ENCODE measurements at places on chromosomes 2 and 18.

DNA sequence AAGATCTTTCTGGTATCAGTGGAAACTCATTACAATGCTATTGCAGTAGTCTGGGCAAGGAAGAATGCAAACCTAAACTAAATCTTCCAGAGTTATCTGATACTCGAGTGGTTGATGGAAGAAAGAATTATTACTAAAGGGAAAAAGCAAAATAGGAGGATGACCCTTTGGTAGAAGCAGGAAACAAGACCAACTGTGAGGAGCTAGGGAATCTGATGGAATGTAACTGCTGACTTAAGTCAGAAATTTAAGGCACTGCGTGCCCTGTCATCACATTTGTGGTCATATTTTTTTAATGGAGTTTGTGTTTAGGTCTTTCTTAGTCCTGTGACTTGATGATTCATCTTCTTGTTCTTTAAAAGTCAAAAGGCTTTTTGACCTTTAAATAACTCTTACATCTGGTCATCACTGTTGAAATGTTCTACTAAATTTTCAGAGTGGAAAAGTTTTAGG is 36.5 kb upstream of the ARMC9 start:
- DNase-seq: peak; percentile 98

- no peak for DNase-seq
These were observed 1.1 kb upstream of the SMYD1 start for GRCh38 chr2:88066543-88066942.

DNA sequence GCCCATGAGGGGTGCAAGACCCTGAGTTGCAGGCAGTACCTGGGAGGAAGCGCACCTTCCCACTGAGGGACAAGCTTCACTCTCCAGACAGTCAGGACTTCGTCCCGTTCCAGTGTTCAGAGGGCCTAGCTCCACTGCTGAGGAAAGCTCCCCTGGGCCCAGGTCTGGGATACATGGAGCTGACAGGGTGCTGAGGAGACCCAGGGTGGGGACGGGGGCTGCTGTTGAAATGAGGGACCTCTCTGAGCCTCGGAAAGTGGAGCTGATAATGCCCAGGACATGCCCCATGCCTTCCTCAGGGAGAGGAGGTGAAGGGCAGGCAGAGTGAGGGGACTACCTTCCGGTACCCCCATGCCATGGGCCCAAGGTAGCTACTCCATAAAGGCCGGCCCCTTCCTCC is 169.2 kb upstream of the MYCN start:
- DNase-seq: no peak

DNA sequence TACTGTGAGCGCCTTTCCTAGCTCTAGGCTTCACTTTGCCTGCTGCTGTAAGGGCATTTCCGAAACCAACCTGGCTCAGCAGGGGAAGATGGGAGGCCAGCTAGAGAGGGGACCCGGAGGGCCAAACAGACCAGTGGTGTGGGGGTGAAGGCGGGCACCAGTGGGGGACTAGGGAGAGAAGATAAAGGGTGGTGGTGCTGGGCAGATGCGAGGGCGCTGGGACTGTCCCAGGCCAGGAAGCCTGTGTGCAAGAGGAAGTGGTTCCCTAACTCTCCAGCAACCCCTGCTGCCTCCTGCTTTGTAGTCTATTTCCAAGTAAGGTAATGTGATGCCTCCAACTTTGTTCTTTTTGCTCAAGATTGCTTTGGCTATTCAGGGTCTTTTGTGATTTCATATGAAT is 73.1 kb downstream of the DNAH7 start:
- no peak for DNase-seq

GRCh38 chr2:165369131-165369897 is 100.2 kb upstream of the CSRNP3 start:
- no peak for DNase-seq

GRCh38 chr2:75031171-75031570 is 72.7 kb downstream of the POLE4 start:
- no peak for DNase-seq

DNA sequence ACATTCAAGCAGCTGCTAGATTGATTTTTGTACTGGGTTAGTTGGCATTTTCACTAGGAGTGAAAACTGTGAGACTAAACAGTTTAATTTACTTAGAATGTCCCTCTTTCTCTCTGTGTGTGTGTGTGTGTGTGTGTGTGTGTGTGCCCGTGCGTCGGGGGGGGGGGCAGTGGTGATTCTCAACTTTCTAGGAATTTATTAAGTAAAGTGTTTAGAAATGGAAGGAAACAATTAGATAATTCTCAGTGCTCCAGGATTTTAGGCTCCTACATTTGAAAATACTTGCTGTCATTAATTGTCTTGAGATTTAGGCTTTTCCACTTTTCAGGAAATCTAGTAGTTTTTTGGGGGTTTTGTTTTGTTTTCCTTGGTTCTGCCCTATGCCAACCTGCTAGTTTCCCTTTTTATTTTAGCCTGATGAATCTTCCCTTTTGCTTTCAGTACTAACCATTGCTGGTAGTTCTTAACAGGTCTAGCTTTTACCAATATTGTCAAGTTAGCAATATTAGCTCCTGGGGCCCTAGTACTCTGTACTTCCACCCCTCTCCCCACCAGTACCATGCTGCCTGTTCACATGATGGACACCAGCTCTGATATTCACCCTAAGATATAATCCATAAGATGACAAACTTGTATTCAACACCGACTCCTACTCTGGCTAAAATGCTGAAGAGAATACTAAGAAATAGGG is 4.9 kb downstream of the EPAS1 start:
- no peak for DNase-seq

- peak; percentile 83 for DNase-seq
These were observed 47.2 kb upstream of the ZNG1B start for GRCh38 chr2:113390124-113390849.

DNA sequence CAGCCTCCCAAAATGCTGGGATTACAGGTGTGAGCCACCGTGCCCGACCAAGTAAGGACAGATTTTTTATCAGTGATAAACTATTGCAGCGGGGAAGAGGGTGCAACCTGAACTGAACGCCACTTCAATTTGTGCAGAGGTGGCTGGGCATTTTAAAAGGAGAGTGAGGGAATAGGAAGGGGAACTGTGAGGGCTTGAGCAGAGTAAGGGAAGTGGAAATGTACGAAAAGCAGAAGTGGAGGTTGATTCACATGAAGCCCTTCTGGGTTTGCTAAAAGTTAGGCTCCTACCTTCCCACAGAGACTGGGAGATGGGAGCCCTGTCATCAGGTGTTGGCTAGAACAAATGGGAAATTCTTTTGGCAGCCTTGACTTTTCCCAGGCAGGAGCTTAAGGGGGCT is 6.1 kb downstream of the STK11IP start:
- no peak for DNase-seq

DNA sequence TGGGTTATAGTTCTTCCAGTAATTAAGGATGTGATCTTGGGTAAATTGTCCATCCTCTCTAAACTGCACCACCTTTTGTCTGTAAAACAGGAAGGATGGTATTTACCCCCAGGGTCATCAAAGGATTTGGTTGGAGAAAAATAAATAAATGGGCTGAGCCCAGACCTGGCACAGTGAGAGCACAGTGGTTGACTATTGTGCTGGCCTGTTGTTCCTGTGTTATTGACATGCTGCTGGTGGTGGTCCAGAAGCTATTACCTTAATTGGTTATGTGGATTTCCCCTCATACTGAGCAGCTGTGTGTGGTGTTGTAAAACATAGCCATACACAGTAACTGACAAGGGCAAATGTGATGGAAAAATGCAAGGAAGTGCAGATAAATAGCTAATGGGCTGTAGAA is 746 bp upstream of the IL37 start:
- no peak for DNase-seq

DNA sequence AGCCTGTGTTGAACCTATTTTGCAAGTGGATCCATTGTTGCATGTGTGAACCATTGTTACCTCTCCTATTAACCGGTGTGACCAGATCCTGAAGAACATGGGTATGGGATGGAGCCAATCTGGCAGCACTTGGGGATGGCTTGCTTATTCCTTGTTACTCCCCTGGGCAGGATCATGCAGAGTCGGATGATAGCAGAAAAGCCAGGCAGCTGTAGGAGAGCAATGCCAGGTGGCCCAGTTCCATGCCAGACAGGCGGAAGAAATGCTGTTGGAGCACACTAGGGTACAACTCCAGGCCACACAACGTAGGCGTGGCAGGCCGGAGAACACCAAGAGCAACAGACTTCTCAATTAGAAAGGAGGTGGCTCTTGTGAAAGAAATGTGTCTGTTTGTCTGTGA is 16.3 kb upstream of the MYO1B start:
- DNase-seq: no peak

DNA sequence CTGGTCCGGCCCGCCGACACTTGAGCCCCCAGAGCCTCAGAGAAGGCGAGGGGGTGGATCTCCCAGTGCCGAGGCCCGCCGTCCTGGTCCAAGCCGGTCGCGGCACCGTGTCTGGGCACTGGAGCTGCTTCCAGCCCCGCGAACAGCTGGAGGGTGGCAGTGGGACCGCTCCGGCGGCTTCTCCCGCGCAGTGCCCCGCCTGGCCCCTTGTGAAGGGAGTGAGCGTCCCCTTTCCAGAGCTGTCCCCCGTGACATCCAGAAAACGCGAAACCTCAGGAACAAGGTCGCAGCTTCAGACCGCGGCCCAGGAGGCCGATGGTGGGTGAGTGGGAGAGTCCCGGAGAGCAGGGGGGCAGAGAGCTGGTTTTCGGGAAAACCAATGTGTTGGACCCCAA is 579 bp upstream of the EMX1 start:
- no peak for DNase-seq

GRCh38 chr18:78192054-78192453 is 787.6 kb upstream of the SALL3 start:
- no peak for DNase-seq

DNA sequence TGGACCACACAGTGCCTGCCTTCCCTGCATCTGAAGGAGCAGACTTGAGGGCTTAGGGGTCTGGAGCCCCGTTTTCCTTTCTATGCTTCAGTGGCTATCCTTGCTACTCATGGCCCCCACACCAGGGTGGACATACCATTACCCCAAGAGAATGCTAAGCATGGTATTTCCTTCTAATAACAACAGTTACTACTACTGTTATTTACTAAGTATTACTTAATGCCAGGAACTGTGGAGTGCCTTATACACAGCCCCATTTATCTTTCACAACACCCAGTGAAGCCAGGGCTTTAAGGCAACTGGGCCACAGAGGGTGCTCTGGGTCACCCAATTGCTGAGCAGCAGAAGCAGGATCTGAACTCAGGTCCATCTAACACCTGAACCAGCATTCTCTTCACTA is 5.8 kb upstream of the PAX8 start:
- DNase-seq: peak; percentile 61

DNA sequence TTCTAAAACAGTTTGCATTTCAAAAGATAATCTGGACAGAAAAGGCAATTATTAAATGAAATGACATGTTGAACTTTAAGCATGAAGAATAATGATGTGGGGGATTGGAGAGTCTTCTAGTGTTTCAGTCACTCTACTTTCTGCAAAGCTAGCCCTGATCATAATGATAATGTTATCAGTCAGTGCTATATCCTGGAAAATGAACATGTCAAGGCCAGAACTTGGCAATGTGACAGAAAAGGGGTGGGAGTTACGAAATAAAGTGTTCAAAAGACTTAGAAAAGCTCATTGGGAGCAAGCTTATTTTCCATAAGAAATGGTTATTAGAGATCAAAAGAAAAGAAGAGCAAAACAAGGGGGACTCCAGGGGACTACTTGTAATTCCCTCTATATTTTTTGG is 288.5 kb upstream of the SLC8A1 start:
- DNase-seq: no peak

DNA sequence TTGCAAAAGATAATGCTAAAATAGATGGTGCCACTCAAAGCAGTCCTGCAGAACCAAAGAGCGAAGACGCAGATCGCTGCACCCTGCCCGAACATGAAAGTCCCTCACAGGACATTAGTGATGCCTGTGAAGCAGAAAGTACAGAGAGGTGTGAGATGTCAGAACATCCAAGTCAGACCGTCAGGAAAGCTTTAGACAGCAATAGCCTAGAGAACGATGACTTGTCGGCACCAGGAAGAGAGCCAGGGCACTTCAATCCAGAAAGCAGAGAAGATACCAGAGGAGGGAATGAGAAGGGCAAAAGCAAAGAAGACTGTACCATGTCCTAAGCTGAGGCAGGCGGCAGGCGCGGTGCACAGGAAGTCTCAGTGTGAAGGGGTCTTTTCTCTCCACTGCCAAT is 34.8 kb upstream of the RBM44 start:
- no peak for DNase-seq

- DNase-seq: no peak
These were observed 22.4 kb downstream of the MAL start for GRCh38 chr2:95047629-95048510.

GRCh38 chr2:8806885-8807704 is 30.3 kb downstream of the KIDINS220 start:
- no peak for DNase-seq

Data from astrocyte of the spinal cord (primary cell).